ENCODE measurements at places on chromosomes 6 and 20. TPM values are rescaled to one million over a fixed set of nuclear protein-coding genes. Genes with fewer than 3 reads are reported as not detected.

- no peak for DNase-seq
Observed at GRCh38 chr20:18906046-18906445, 92.5 kb downstream of the SCP2D1 start.

- DNase-seq, result peak; percentile 43
Observed at GRCh38 chr20:58233881-58234528, 5.6 kb upstream of the ANKRD60 start.

The ZC2HC1B gene
- not detected for total RNA-seq

- DNase-seq, result peak; percentile 21
Observed at GRCh38 chr6:22657352-22657980, 88.1 kb downstream of the HDGFL1 start.

- DNase-seq, result peak; percentile 18
Observed at GRCh38 chr6:124795643-124796463, 166.4 kb upstream of the RNF217 start.

GRCh38 chr20:21450572-21450971, 53.2 kb upstream of the NKX2-4 start:
- DNase-seq, result no peak

- no peak for DNase-seq
Observed at GRCh38 chr6:14660806-14661579, 543.4 kb downstream of the CD83 start.

DNA sequence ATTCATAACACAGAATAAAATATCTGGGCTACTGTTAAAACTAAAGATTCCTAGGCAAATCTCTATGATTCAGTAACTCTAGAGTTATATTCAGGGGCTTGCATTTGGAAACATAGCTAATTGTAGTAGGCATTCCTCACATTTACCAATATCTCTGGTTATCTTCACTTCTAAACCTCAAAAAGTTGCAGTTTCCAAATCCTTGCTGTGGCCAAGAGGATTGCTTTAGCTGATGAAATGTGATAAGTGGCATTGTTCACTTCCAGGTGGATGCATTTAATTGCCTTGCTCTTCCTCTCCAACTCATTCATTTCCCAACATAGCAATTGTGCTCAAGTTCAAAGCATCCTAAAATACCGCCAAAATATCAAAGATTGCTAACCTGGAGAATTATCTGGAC, 246.6 kb downstream of the GRIK2 start:
- DNase-seq, result no peak

- no peak for DNase-seq
Observed at GRCh38 chr6:88365230-88365629, 199.1 kb upstream of the CNR1 start.

- no peak for DNase-seq
Observed at GRCh38 chr6:14692208-14692607, 553.7 kb upstream of the JARID2 start.

The SLC2A10 gene
- 15.6 TPM for total RNA-seq

- no peak for DNase-seq
Observed at GRCh38 chr20:57394121-57395082, 3.2 kb downstream of the RBM38 start.

DNA sequence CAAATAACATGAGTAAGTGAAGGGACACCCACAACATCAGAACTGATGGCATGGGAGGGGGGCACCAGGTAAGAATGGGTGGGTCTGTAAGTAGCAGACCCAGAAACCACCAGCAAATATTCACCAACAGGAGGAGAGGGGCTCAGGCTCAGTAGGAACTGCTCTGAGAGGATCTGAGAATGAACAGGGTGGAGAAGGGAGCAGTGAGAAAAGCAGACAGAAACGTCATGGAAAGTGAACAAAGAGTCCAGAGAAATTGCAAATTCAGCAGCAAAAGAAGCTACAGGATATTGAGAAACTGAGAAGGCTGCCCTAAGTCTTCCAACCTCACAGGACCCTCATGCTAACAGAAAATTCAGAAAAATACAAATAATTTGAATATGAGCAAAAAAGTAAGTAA, 121.3 kb downstream of the KIF16B start:
- DNase-seq, result no peak

The ARMH2 gene
- not detected for total RNA-seq

- no peak for DNase-seq
Observed at GRCh38 chr6:69848552-69848951, 17.8 kb upstream of the COL19A1 start.

DNA sequence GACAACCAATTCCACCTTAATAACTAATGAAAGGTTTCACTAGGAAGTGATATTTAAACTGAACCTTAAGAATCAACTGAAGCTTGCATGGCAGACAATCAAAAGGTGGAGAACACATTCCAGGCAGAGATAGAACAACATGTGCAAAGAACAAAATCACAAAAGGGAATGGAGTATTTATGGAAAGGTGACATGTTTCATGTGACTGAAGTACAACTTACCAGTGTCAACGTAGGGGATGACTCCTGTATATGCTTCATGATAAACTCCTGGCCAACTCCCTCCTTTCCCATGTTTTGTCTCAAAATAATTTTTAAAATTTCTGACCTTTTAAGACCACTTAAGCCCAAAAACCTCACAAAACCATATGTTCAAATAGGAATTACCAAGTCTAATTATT, 6.6 kb downstream of the PLN start:
- no peak for DNase-seq

The CD93 gene
- 0.11 TPM for total RNA-seq

DNA sequence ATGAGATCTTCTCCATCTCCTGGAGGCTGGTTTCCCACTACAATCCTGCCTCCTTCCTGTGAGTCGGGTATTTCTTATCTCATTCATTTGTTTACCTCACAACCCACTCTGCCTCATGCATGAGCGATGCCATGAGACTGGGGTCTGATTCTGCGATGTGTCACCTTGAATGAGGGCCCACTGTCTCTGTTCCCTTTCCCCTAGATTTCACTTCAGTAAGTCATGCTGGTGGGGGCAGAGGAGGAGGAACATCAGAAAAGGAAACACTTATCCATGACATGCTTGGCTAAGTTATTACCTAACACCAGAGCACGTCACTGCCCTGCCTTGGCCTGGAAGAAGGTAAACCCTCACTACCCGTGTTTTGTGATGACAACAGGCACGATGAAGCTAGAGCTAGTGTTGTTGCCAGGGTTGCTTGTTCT, 337.4 kb upstream of the PRDM1 start:
- peak; percentile 2 for DNase-seq

The UBR2 gene
- total RNA-seq, result 22.6 TPM

DNA sequence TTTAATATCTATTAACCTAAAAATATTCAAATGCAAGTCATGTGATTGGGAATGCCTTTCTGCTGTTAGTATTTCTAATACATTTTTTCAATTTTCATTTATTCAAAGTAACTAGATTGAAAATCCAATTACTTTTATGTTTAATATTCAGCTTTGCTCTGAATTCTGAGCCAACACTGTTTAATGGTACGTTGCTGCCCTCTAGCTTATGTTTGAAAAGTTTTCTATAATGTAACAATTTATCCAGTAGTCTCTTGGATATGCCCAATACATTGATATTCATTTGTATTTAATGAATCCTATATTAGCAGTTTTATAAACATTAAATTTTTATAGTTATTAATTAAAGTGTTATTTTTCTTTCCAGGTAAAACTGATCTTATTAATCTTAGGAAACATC, 47.4 kb downstream of the LGSN start:
- DNase-seq, result peak; percentile 51

- DNase-seq, result no peak
Observed at GRCh38 chr20:10728873-10729670, 55.3 kb upstream of the JAG1 start.

- DNase-seq, result no peak
Observed at GRCh38 chr6:25315194-25316177, 36.3 kb downstream of the CARMIL1 start.

DNA sequence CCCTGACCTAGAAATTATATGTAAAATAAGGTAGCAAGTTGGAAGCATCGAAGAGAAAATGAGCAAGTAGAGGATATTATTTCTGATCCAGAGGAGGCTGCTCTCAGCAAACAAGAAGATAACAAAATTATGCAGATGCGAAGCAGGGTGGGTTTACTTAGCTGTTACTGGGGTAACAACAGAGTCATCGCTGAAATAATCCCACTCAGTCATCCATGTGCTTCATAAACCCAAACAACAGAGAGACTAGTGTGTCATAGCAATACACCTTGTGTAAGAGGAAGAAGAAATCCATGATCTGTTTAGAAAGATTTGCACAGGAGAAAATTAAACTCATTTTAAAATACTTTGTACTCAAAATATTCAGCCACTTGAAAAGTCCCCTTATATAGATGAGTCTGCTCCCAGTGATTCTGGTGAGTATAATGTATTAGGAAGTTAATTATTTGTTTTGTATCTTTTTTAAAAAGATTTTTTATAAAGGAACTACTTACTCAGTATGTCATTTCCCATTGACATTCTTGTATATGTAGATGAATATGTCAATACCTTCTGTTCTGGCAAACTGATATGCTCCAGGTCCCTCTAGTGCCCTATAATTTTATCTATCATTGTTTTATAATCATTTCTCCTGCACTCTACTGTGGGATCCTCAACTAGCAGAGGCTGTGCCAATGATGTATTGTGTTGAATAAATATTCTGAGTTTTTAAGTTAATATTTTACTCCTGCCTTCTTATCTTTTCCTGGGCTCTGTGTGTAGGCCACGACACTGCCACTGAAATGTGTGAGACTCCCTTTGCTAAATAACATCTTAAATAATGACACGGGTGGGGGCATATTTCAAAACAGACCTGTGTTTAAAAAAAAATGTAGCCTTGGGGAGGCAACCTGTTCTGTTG, 8.6 kb upstream of the HIVEP2 start:
- no peak for DNase-seq

DNA sequence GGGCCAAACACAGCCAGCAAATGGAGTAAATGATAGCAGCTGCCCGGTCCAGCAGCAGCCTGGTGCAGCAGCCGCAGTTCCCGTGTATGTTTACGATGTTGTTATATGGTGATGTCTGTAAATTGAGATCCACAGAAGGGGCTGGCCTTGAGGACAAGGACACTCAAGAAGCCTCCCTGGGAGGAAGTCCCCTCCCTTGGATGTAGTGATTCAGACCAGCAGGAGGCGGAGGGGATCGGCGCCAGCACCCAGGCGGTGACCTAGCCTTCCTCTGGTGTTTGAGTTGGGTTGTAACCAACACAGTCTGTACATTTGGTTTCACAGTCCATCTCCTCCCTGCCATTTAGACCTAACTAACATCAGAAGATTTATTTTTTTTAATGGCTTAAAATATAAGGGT, 187.8 kb downstream of the SYNDIG1 start:
- no peak for DNase-seq

The BIRC7 gene
- total RNA-seq, result 0.54 TPM

- no peak for DNase-seq
Observed at GRCh38 chr6:131391116-131391515, 181.9 kb upstream of the ARG1 start.

The SYCP2 gene
- not detected for total RNA-seq

Data from cardiac muscle cell (in vitro differentiated cells and primary cell).